ENCODE measurements at places on chromosomes 3 and 15. TPM values are rescaled to one million over a fixed set of nuclear protein-coding genes. Genes with fewer than 3 reads are reported as not detected.

NOX5 gene
- total RNA-seq: under 0.01 TPM

DNA sequence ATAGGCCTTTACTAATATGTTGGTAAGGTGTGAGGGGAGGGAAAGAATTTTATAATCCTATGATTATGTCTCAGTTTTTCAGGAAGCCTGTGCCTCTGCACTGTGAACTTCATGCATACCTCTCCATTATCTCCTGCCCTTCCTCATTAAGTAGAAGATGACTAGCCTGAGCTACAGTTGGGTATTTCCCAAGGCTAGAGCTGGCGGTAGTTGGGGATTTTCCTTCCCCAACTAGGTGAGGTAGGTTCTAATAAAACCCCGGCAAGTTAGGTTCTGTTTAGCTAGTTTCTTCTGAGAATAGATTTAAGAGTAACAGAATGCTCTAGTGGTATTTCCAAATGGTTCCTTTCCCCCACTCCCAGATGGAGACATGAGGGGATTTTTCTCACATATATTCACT lies 414.5 kb downstream of the GRM7 start:
- no peak for DNase-seq

DNA sequence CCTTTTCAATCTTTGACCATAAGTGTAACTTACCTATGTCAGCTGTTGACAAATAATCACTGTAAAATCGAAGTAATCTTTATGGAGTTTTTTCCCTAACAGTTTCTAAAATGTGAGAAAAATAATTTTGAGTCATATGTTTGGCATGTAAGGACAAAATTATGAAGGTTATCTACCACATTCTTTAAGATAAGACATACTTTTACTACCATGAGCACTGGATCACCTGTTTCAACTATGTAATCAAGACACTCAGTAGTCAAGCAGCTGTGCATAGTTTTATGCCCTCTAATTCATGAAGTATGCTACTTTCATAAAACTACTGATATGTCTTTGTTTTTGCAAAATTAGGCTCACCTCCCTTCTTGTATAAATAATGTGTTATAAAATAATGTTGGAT lies 12.1 kb downstream of the FGF7 start:
- no peak for DNase-seq

GRCh38 chr15:84831028-84831427 lies 13.9 kb downstream of the ALPK3 start:
- DNase-seq: no peak
